ENCODE measurements at places on chromosomes 1 and 21. TPM values are rescaled to one million over a fixed set of nuclear protein-coding genes. Genes with fewer than 3 reads are reported as not detected.
A peak's percentile ranks its signal among the peaks of the same experiment; 100 is the strongest.

- H3K4me3 ChIP-seq: peak within 1 kb of the TSS; percentile 8
- DNase-seq: no peak
- no peak within 1 kb of the TSS for H3K27ac ChIP-seq
- H3K27me3 ChIP-seq: peaks cover 4% of the 10 kb centered on the region
- H3K4me1 ChIP-seq: no peaks in the 10 kb centered on the region
- H3K36me3 ChIP-seq: no peaks in the 10 kb centered on the region
These were observed at the start of gene RGS4 for GRCh38 chr1:163069142-163069541. Gene RGS4 (plus strand): TSS chr1:163069361. CDS start chr1:163069485, 124 bp downstream.

- no peak overlapping the region for H3K4me3 ChIP-seq
- H3K36me3 ChIP-seq: no peaks in the 10 kb centered on the region
- H3K27me3 ChIP-seq: no peaks in the 10 kb centered on the region
- no peak overlapping the region for H3K27ac ChIP-seq
These were observed 5.3 kb upstream of the MOB3C start for GRCh38 chr1:46621930-46622329.

DNA sequence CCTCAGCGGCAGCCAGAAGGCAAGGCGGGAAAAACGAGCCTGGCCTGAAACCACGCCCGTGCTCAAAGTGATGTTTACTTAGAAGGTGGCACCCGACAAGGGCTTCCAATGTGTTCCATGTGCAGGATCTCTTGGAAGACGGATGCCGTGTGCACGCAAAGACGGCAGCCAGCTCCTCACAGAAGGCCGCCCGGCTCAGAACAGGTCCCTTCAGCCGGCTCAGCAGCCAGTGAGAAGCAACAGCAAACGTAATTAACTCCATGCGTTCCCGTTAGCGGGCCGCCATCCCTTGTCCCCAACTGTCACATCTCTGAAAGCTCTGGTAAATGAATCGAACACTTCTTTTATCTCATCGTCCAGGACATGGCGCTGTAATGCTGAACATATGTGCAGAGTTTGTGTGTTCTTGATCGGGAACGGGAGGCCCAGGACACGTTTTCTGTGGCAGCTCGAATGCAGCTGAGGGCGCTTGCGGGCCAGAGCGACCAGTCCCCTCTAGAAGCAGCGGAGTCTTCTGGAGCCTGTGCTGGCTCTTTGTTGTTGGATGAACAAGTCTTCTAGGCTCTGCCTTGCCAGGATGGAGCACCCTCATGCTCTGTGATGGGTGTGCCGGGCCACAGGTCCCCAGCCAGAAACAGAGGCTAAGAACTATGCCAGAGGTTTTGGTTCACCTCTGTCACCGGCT is 94.6 kb upstream of the ARHGEF16 start:
- no peak for DNase-seq
- H3K4me1 ChIP-seq: no peaks in the 10 kb centered on the region
- H3K36me3 ChIP-seq: no peaks in the 10 kb centered on the region

- H3K27ac ChIP-seq: no peak overlapping the region
- no peaks in the 10 kb centered on the region for H3K27me3 ChIP-seq
- H3K4me3 ChIP-seq: no peak overlapping the region
- no peak for DNase-seq
These were observed 264.6 kb upstream of the PROX1 start for GRCh38 chr1:213723187-213723586.

GRCh38 chr1:23126801-23127200 is 41.9 kb downstream of the LUZP1 start:
- DNase-seq: no peak
- H3K27ac ChIP-seq: no peak overlapping the region
- H3K4me3 ChIP-seq: no peak overlapping the region
- H3K4me1 ChIP-seq: peaks cover 17% of the 10 kb centered on the region
- H3K27me3 ChIP-seq: no peaks in the 10 kb centered on the region

MYBPH gene
- total RNA-seq: not detected

RWDD3 gene
- 12.8 TPM for total RNA-seq

- H3K27me3 ChIP-seq: no peaks in the 10 kb centered on the region
- no peak overlapping the region for H3K4me3 ChIP-seq
- no peak overlapping the region for H3K27ac ChIP-seq
- H3K36me3 ChIP-seq: peaks cover 28% of the 10 kb centered on the region
These were observed 35.8 kb downstream of the WNT4 start for GRCh38 chr1:22107126-22107525.

- H3K27me3 ChIP-seq: no peaks in the 10 kb centered on the region
- no peak overlapping the region for H3K4me3 ChIP-seq
- H3K27ac ChIP-seq: no peak overlapping the region
- no peaks in the 10 kb centered on the region for H3K4me1 ChIP-seq
- DNase-seq: no peak
These were observed 105.9 kb upstream of the POU3F1 start for GRCh38 chr1:38152351-38153065.

LENEP gene
- not detected for total RNA-seq

KRTAP11-1 gene
- total RNA-seq: not detected

DNA sequence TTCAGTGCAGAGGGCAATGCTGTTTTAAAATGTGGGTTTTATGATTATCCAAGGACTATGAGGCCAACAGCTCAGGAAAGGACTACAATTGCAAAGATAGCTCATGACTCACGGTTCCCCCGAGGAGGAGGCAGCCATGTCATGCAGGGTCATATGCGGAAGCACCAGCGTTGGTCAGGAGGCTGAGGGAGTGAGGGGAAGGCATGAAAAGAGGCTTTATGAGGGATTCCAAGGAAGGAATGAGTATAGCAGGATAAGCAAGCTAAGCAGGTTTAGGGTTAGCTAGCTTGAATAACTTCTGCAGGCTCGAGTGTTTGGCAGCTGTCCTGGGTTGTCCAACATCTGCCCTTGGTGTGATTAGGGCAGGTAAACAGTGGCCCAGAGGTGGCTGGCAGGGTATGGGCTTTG is 495.1 kb downstream of the SETD4 start:
- H3K4me1 ChIP-seq: peaks cover 8% of the 10 kb centered on the region
- DNase-seq: no peak
- peaks cover 5% of the 10 kb centered on the region for H3K27me3 ChIP-seq
- H3K4me3 ChIP-seq: no peak overlapping the region

DNA sequence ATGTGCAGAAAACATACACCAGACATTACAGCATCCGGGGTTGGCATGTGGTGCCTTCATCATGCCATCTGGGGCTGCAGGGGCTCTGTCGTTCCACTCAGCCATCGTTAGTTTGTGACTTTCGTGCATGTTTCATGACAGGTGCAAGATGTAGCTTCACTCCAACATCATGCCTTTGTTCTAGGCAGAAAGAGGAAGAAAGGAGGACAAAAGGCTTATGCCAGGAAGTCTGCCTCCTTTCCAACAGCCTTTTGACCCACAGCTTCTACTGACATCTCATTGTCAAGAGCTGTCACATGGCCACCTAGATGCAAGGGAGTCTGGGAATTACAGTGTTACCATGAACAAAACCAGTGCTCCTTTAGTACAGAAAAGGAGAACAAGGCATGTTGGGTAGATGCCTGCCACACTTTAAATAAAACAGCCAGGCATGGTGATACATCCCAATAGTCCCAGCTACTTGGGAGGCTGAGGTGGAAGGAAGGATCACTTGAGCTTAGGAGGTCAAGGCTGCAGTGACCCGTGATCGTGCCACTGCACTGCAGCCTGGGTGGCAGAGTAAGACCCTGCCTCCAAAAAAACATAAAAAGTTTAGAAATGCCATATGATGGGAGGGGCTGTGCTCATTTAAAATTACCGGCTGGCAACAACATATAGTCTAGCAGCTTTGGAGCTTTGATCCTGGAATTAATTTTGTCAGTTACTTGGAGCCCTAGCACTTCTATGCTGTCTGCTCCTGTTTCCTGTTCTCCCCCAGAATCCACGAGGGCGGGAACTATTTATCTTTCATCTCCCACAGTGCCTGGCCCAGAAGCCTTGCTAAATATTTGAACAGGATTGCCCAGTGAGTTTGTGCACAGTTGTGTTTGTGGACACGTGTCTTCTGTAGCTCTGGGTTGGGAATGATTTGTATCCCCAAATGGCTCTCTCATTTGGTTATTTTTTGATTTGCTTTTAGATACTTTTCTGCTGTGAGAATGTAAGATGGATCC is 7.4 kb downstream of the DOP1B start:
- H3K4me3 ChIP-seq: no peak overlapping the region
- peaks cover 13% of the 10 kb centered on the region for H3K4me1 ChIP-seq
- DNase-seq: no peak
- H3K36me3 ChIP-seq: no peaks in the 10 kb centered on the region
- no peaks in the 10 kb centered on the region for H3K27me3 ChIP-seq

HCRTR1 gene
- not detected for total RNA-seq

SERPINC1 gene
- not detected for total RNA-seq

GRCh38 chr1:174912264-174912663 is 87.5 kb upstream of the CACYBP start:
- no peak overlapping the region for H3K27ac ChIP-seq
- H3K27me3 ChIP-seq: no peaks in the 10 kb centered on the region
- no peak overlapping the region for H3K4me3 ChIP-seq
- DNase-seq: no peak
- H3K4me1 ChIP-seq: no peaks in the 10 kb centered on the region

GRCh38 chr1:175130649-175131045 is 61.9 kb downstream of the KIAA0040 start:
- H3K36me3 ChIP-seq: no peaks in the 10 kb centered on the region
- peaks cover 39% of the 10 kb centered on the region for H3K4me1 ChIP-seq
- H3K27ac ChIP-seq: no peak overlapping the region
- no peaks in the 10 kb centered on the region for H3K27me3 ChIP-seq
- DNase-seq: no peak

DNA sequence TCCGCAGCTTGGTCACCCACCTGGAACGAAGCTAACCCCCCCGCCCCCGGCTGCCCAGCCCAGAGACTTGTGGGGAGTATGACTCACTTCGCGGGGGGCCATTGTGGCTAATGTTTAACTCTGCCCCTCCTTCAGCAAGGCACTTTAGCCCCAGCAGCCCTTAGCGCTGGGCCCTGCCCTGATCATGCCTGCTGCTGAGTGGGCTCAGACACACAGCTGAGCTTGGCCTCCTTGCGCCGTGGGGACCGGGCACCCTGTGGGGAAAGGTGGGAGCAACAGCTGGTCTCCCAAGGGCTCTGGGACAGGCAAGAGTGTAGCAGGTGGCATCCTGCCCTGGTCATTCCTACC is 6.3 kb upstream of the LAD1 start:
- no peak overlapping the region for H3K4me3 ChIP-seq
- H3K36me3 ChIP-seq: no peaks in the 10 kb centered on the region
- peaks cover under 1% of the 10 kb centered on the region for H3K27me3 ChIP-seq

ALG6 gene
- 9.1 TPM for total RNA-seq

NTMT2 gene
- total RNA-seq: not detected

GRCh38 chr21:18467715-18468114 is 64.1 kb upstream of the TMPRSS15 start:
- H3K4me1 ChIP-seq: no peaks in the 10 kb centered on the region
- no peaks in the 10 kb centered on the region for H3K27me3 ChIP-seq
- no peaks in the 10 kb centered on the region for H3K36me3 ChIP-seq
- no peak overlapping the region for H3K27ac ChIP-seq
- no peak overlapping the region for H3K4me3 ChIP-seq

DNA sequence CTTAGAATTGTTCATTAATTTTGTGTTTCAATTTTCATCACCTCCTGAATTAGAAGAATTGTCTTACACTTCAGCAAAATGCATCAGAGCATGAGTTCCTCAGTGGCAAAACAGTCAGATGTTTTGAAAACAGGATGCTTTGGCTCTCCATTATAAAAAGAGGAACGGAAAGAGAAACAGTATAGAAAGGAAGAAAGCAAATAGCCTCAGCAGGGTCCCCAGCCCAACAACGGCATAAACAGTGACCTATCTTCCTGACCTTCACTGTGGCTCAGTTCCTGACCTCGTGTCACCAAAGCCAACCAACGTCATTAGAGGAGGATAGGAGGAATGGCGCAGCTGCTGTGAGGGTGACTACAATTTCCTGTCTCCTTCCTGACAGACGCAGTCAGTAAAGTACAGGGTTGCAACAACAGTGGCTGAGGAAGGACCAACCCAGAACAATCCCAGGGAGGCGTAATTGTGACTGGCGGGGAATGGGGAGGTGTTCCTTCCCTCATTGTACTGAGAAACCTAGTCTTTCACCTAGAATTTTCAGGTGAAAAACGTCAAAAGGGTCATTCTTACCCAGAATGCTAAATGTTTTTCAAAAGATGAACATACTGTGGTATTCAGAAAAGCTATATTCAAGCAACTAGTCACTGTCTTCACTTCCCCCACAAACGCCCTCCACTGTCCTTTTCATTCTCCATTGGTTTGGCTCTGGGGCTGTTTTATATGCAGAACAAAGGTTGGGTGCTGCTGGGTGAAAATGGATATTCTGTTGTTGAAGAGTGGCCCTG is 197.9 kb upstream of the SGIP1 start:
- peaks cover 27% of the 10 kb centered on the region for H3K4me1 ChIP-seq
- DNase-seq: peak; percentile 64
- peak overlapping the region; percentile 63 for H3K4me3 ChIP-seq
- no peaks in the 10 kb centered on the region for H3K36me3 ChIP-seq
- H3K27me3 ChIP-seq: no peaks in the 10 kb centered on the region

DNA sequence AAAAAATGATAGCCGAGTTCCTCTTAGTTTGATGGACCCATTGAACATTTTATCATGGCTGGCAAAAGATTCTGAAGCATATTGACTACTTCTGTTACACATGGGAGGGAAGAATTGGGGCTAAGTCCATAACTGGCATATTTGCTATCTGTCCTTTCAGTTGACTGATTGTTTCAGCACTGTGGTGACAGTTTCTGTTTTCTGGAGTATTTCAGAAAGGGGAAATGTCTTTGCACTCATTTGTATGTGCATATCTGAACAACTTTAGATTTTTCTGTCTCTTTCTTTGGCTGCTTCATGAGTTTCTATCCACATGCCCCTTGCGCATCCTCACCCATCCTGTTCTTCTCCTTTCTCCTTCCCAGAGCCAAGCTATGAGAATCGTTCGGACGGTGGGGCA is 33.2 kb downstream of the SPATA46 start:
- H3K4me3 ChIP-seq: no peak overlapping the region
- H3K4me1 ChIP-seq: no peaks in the 10 kb centered on the region
- H3K27me3 ChIP-seq: no peaks in the 10 kb centered on the region
- no peaks in the 10 kb centered on the region for H3K36me3 ChIP-seq

GRCh38 chr1:20262810-20263534 is 27.7 kb upstream of the VWA5B1 start:
- H3K27ac ChIP-seq: no peak overlapping the region
- H3K4me1 ChIP-seq: no peaks in the 10 kb centered on the region
- no peaks in the 10 kb centered on the region for H3K36me3 ChIP-seq
- no peak for DNase-seq
- no peak overlapping the region for H3K4me3 ChIP-seq

DNA sequence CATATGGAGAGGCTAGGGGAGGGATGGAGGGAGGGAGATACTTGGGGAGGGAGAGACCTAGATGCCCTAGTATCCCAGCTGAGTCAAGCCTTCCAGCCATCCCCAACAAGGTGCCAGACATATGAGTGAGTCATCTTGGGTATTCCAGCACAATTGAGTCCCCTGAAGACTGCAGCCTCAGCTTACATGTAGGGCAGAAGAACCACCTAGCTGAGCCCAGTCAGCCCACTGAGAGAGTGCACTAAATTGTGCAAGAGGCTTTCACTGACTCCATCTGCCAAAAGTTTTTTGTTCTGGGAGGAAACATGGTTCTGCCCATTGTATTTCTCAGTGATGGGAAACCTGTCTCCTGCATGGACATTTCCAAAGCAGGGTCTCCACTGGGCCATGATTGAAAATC is 76.4 kb downstream of the FOXD2 start:
- H3K4me1 ChIP-seq: no peaks in the 10 kb centered on the region
- DNase-seq: no peak
- H3K27me3 ChIP-seq: peaks cover 24% of the 10 kb centered on the region
- H3K36me3 ChIP-seq: no peaks in the 10 kb centered on the region
